Fibroblast of skin of back (primary cell): ENCODE measurements at places on chromosomes 3 and 15.

- no peak for DNase-seq
These were observed 41.4 kb downstream of the SLC30A4 start for GRCh38 chr15:45481135-45481534.

GRCh38 chr3:141972399-141972798, 96.0 kb downstream of the ATP1B3 start:
- no peak for DNase-seq

GRCh38 chr3:57675530-57675929, 17.3 kb downstream of the DENND6A start:
- DNase-seq = no peak

GRCh38 chr15:75928680-75929608, 25.3 kb downstream of the FBXO22 start:
- DNase-seq = peak; percentile 29
